ENCODE measurements at places on chromosomes 6 and 20. TPM values are rescaled to one million over a fixed set of nuclear protein-coding genes. Genes with fewer than 3 reads are reported as not detected.

GRCh38 chr20:41165001-41165882, 27.9 kb downstream of the PLCG1 start:
- H3K27ac ChIP-seq = no peak overlapping the region
- peaks cover 8% of the 10 kb centered on the region for H3K4me1 ChIP-seq
- H3K4me3 ChIP-seq = no peak overlapping the region
- peaks cover 85% of the 10 kb centered on the region for H3K36me3 ChIP-seq

DNA sequence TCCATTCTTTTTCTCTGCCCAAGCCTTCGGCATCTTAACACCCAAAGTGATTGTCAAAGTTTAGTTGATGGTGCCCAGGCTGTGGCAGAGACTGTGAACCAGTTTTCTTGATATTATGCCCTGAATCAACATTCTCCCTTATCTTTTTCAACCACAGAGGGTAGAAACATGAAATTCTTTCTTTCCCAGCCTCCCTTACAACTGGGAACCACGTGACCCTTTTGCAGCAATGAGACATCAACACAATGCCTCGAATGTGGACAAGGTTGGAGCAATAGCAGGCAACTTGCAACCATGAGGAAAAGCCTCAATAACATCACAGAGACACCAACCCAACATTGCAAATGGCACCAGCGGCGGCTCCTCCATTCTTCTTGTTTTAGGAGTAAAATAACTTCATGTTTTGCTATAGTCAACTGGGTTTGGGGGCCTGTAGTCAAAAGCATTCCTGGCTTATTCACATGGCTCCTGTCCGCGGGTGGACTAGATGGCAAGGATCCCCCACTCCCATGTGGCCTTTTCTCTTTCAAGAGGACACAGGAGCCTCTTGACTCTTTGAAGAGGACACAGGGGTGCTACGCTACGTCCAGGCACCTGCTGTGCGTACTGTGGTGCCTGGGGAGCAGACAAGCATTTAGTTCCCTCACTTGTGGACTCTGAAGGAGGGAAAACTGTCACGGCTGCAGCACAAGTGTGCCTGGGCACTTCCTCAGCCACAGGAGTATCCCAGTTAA, 90.5 kb downstream of the NOL4L start:
- H3K27me3 ChIP-seq = no peaks in the 10 kb centered on the region
- H3K4me1 ChIP-seq = no peaks in the 10 kb centered on the region
- no peaks in the 10 kb centered on the region for H3K36me3 ChIP-seq
- H3K4me3 ChIP-seq = no peak overlapping the region
- H3K27ac ChIP-seq = no peak overlapping the region

The ANKRD66 gene
- not detected for total RNA-seq

DNA sequence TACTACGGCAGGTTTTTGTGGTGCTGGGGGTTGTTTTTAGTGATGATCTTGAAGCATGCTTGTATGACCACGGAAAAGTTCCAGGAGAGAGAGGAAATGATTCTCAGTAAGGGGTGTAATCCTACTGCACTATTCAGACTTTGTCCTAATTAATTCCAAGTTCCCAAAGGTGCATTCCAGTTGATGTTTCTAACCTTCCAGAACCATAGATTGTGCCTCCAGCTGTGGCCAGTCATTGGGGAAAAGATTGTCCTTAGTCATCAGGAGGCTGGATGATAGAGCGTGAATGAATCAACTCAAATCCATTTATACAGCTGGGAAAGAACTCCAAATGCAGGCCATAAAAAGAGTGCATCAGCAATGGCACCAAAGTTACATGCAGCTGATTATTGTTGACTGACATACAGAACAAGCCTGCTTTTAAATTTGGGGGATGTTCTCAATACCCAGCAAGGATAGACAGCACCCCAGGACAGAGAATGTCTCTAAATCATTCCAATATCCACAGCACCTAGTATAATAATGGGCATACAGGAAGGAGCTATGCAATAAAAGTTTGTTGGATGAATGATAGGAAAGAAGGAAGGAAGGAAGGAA, 27.8 kb upstream of the PKHD1 start:
- no peak for DNase-seq
- H3K36me3 ChIP-seq = no peaks in the 10 kb centered on the region
- H3K4me1 ChIP-seq = no peaks in the 10 kb centered on the region
- H3K4me3 ChIP-seq = no peak overlapping the region

DNA sequence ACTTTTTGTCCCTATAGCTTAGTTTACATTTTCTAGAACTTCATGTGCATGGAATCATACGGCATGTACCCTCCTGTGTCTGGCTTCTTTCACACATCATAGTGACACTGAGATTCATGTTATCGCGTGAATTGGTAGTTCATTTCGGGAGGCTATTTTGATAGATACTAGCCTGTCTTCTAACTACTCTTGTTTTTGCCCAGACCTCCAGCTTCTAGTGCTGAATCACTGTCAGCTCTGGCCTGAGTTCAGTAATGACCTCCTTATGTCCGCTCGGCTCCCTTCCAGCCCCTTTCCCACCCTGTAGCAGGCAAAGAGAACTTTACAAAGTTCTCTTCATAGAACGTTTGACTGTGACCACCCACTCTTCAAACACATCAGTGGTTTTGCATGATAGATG, 14.1 kb downstream of the MYBL2 start:
- DNase-seq = no peak
- H3K4me1 ChIP-seq = no peaks in the 10 kb centered on the region
- no peaks in the 10 kb centered on the region for H3K36me3 ChIP-seq
- no peak overlapping the region for H3K27ac ChIP-seq
- no peak overlapping the region for H3K4me3 ChIP-seq

GRCh38 chr6:121917834-121918559, 481.5 kb upstream of the HSF2 start:
- no peak overlapping the region for H3K4me3 ChIP-seq
- H3K27me3 ChIP-seq = no peaks in the 10 kb centered on the region
- H3K4me1 ChIP-seq = no peaks in the 10 kb centered on the region
- DNase-seq = no peak
- H3K27ac ChIP-seq = no peak overlapping the region

DNA sequence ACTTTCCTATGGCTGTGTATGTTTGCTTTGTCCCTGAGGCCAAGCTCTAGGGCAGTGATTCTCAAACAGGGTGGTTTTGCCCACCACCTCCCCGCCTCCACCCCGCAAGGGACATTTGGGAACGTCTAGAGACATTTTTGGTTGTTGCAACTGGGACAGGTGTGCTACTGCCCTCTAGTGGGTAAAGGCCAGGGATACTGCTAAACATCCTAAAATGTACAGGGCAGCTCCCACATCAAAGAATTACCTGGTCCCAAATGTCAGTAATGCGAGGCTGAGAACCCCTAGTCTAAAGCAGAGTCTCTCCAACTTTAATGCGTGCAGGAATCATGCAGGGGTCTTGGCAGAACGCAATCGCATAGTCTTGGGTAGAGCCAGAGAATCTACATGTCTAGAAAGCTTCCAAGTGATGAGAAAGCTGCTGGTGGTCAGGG, 5.1 kb downstream of the KCNS1 start:
- H3K27ac ChIP-seq = no peak overlapping the region
- H3K27me3 ChIP-seq = peaks cover 6% of the 10 kb centered on the region
- H3K36me3 ChIP-seq = no peaks in the 10 kb centered on the region
- no peak for DNase-seq
- peaks cover 3% of the 10 kb centered on the region for H3K4me1 ChIP-seq

The PPIL6 gene
- total RNA-seq = 3.9 TPM

DNA sequence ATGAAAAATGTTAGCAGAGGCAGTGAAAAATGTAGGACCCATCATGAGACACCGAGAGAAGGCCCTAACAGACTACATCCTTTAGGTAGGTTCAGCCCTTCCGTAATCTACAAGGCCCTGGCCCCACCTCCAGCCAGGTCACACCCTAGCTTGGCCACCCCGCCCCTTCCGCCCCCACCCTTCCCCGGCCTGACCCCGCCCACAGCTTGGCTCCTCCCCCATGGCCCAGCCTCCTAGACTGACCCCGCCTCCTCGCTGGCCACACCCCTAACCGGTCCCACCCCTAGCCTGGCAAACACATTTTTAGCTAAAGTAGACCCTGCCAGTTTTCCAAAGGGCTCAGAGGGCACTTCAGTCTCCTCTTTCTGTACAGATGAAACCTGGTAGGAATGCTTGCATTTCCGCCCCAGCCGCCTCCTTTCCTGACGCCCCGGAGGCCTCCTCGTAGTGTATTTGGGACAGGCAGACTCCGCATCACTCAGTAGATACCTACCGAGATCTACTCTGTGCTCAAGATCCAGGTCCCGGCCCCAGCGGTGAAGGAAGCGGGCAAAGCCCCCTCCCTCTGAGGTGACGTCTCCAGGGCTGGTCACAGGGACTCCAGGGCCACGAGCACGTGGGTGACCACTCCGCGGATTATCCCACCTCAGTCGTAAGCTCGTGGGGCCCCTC, 443.5 kb downstream of the PREX1 start:
- H3K36me3 ChIP-seq = no peaks in the 10 kb centered on the region
- no peak overlapping the region for H3K4me3 ChIP-seq
- no peaks in the 10 kb centered on the region for H3K27me3 ChIP-seq
- no peak overlapping the region for H3K27ac ChIP-seq
- no peak for DNase-seq

DNA sequence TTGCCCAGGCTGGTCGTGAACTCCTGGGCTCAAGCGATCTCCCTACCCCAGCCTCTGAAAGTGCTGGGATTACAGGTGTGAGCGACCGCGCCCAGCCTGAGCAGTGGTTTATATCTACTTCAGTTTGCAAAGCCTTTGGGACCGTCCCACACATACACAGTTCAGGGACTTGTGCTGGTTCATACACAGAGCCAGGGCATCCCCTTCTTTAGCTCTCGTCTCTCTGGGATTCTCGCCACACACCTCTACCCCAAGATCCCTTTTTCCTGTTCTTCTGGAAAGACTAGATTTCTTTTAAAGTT, 12.5 kb downstream of the CAP2 start:
- no peak overlapping the region for H3K27ac ChIP-seq
- no peaks in the 10 kb centered on the region for H3K36me3 ChIP-seq
- H3K27me3 ChIP-seq = no peaks in the 10 kb centered on the region
- H3K4me1 ChIP-seq = no peaks in the 10 kb centered on the region
- DNase-seq = no peak
- H3K4me3 ChIP-seq = no peak overlapping the region

DNA sequence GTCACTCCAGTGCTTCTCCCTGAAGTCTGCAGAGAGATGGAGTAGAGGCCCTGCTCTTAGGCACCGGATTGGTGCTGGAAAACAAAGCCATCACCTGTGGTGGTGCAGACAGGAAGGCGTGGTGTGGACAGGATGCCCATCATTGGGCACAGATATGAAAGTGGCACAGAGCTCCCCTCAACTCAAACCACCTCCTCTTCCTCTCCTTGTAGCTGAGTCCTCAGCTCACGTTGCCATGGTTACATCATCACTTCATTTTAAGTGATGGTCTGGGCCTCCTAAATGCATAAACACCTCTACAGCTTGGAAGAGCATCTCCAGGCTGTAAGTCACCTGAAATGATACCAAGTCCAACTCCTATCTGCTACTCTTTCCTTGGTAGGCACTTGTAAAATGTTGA, 8.0 kb upstream of the RTF2 start:
- H3K27me3 ChIP-seq = no peaks in the 10 kb centered on the region
- H3K4me3 ChIP-seq = no peak overlapping the region
- no peak for DNase-seq
- no peak overlapping the region for H3K27ac ChIP-seq

GRCh38 chr6:51467231-51467952, 620.0 kb downstream of the PKHD1 start:
- H3K27ac ChIP-seq = no peak overlapping the region
- H3K4me1 ChIP-seq = no peaks in the 10 kb centered on the region
- no peak overlapping the region for H3K4me3 ChIP-seq
- no peaks in the 10 kb centered on the region for H3K27me3 ChIP-seq

DNA sequence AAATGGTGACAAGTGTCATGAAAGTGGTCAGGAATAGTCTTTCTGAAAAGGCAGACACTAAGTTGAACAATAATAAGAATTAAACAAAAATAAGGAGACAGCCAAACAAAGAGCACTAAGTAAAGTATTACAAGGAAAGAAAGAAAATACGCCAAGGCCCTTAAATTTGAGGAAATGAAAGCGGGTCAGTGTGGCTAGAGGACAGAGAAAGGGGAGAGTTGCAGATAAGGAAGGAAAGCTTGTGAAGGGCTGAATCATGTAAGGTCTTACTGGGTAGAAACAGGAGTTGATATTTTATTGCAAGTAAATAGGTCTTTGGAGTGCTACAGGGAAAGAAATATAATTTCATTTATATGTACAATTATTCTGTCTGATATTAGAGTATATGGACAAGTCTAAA, 732.1 kb downstream of the EPHA7 start:
- no peak for DNase-seq
- H3K4me1 ChIP-seq = no peaks in the 10 kb centered on the region
- H3K36me3 ChIP-seq = no peaks in the 10 kb centered on the region
- no peak overlapping the region for H3K27ac ChIP-seq
- H3K27me3 ChIP-seq = no peaks in the 10 kb centered on the region

- H3K27me3 ChIP-seq = no peaks in the 10 kb centered on the region
- H3K4me3 ChIP-seq = no peak overlapping the region
- DNase-seq = no peak
- no peaks in the 10 kb centered on the region for H3K4me1 ChIP-seq
- H3K36me3 ChIP-seq = no peaks in the 10 kb centered on the region
- no peak overlapping the region for H3K27ac ChIP-seq
Measured at GRCh38 chr20:42862446-42862845, 327.3 kb downstream of the PTPRT start.

The MAP1LC3A gene
- total RNA-seq = 71.5 TPM

DNA sequence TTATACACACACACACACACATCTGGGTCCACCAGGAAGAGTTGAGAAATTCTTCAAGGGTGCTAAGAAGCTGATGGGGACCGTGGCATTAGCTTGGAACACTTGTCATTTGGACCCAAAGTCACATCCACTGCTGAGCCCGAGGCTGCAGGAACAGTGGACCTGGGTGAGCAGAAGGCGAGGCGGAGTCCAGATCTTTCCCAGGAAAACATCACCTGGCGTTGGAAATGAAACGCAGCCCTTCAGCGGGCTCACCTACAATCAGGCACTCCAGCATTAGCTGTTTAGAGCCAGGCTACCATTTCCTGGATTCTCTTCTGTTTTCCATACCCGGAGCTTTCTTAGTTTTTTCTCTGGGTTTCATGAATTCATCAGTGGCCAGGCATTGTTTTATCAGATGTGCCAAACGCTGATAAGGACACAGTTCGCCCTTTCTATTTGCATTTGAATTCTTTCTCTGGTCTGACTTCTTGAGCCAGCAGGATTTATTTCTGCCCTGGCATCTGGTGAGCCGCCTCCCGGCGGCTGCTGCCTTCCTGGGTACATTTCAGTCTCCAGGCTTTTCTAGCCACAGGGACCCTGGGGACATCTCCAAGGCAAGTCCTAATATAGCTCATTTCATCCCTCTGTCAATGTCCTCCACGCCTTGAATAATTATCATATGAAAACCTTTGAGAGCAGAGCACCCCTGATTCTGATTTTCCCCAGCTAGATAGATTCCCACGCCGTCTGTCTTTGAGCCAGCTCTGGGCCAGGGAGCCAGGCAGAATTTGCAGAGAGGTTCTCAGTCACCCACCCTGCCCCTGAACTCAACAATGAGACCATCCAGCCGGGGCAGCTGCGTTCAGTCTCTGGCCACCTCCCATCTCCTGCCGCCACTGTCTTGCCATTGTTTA, 170.9 kb downstream of the TTLL2 start:
- H3K4me1 ChIP-seq = no peaks in the 10 kb centered on the region
- H3K4me3 ChIP-seq = no peak overlapping the region
- no peaks in the 10 kb centered on the region for H3K36me3 ChIP-seq
- no peaks in the 10 kb centered on the region for H3K27me3 ChIP-seq
- no peak overlapping the region for H3K27ac ChIP-seq
